A172 (cell line): ENCODE measurements at places on chromosomes 2 and 18. TPM values are rescaled to one million over a fixed set of nuclear protein-coding genes. Genes with fewer than 3 reads are reported as not detected.

GRCh38 chr2:168530982-168531622 is 75.0 kb downstream of the CERS6 start:
- DNase-seq, result no peak

C2orf80 gene
- total RNA-seq, result not detected in 2 replicates

DNA sequence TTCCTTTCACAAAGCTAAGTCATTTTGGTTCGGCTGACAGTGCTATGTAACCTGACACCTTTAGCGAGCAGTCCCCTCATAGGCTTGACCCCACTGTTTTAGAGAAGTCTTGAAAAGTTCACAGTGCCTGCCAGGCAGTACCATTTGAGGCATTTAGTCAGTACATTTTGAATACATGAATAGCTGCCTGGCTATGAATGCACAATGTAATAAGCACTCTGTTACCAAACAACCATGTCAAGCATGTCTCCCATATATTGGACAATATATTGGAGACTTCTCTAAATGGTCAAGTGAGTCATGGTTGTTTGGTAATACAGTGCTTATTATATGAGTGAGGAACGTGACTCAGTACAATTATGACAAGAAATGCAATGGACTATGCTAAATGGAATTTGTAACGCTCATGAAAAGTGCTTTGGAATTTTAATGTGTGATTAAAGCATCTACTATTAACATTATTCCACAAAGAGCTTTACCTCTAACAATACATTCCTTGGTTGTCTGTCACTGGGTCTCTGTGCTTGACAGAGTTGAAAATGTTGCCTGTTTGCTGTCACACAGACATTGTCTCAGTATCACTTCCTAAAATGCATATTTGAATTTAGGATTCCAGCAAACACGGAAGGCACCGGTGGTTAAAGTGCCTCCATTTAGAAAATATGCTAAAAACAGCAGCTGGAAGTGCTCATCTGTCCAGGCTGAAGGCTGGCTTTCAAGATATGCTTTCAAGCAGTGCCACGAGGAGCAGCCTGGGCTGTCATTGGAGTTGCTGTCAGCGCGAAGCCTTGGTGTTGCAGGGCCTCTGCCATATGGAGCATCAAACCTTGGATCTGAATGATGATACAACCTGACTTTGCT is 458.6 kb downstream of the FBXO15 start:
- DNase-seq, result peak; percentile 29

DNA sequence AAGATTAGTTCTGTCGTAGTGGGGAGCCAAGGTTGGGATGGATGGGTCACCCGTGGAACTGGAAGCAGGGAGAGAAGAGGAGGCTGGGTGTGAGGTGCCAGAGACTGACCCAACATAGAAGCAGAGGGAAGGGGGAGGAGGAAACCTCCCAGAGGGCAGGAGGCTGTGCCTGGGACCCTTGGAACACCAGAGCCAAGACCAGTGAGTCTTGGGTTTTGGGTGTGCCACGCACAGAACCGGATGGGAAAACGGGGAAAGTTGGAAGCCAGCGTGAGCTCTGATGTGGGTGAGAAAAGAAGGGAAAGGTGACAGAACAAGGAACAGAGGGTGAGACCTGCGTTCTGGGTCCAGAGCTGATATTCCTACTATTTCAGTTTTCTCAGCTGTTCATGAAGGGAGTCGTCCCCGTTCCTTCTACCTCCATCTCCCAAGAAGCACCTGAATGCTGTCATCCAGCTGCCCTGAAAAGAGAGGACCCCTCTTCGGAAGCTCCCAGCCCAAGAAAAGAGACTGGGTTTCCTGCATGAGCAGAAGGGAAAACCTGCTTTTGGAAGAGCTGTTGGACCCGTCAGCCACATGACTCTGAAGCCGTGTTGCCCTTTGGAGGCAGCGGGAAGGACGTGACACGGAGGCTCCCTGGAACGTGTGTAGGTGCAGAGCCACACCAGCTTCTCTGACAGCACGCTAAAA is 250.1 kb downstream of the NDUFA10 start:
- DNase-seq, result no peak

GRCh38 chr2:119029297-119029696 is 87.3 kb downstream of the MARCO start:
- DNase-seq, result no peak

- DNase-seq, result no peak
Observed at GRCh38 chr18:76142611-76143010, 352.4 kb downstream of the ZNF516 start.

DNA sequence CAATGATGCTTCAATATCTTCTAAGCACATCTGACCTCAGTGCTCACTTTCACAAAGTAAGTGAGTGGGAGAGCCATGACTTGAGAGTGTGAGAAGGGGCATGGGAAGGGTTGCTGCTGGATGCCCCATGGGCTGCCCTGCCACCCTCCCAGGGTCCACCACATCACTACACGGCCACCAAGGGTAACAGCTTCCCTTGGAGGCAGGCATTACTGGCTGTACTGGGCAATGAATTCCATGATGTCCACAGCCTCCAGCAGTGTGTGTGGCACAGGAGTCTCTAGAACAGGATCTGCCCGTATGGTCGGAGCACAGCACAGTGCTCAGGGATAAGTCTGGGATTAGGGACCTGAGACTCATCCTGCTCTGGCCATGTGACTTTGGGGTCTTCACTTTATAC is 481.0 kb upstream of the MYT1L start:
- DNase-seq, result no peak

TLX2 gene
- 0.90 and 1.7 TPM in 2 replicates for total RNA-seq

DNA sequence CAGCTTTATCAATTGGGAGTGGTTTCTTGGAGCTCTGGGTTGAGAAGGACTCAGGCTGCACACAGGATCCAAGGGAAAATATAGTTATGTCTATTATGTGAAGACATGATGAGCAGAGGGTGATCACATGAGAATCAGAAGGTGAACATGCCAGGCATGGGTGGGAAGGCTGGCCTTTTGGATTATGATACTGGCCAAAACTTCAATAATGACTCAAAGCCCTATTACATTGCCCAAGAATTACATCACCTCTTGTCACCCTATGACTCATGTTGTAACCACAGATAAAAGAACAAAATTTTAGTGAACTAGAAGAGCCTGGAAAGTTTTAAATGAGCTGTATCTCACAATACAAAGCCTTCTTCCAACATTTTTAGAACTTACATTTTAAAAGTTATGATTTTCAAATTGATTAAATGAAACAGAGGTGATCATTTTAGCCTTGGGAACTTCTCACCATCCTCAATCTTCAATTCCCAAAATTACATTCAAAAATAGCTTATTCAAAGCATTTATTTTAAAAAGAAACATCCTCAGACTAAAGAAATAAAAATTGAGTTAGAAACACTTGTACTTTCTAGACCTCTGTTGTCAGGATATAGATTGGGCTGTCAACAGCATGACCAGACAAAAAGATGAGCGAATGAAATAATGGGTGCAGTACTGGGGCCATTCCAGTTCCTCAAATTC is 428.3 kb downstream of the MBD2 start:
- peak; percentile 76 for DNase-seq

STARD6 gene
- 0.26 TPM in 1 of 2 replicates, not detected in the other for total RNA-seq

GRCh38 chr2:226256237-226256636 is 543.4 kb downstream of the IRS1 start:
- DNase-seq, result peak; percentile 41

DNA sequence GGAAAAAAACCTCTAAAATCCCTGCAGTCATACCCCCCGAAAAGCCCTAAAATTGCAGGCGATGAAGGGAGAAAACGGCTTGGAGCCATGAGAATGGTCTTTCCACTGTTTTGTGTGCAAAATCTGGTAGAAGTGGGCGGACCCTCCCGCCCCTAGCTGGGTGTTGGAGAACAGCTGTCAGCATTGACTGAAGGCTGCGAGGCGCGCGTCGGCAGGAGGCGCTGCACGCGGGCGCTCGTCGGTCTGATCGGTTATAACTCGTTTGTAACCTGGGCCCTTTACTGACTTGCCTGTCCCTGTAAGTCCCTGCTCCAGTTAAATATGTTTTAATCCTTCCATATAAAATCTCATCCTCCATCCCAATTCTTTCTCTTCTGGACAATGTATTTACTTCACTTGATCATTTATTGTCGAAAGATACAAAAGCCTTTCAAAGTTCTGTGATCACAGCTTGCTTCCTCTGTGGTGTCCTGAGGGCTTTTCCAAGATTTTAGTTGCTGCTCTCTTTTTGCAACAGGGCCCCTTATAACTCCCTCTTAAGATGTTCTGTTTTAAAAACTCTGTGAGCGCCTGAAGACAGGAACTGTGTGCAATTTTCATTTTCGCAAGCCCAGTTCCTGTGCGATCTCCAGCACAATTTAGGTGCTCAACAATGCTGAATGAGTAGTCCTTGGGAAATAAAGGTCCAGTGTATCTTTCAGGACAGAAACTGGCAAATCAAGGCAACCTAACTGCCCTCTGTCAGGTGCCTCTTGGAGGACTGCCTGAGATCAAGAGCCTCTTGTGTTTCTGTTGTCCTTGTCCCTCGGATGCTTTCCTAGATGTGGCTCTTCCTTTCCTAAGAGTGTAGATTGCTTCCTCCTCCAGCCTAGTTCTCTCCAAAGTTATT is 918 bp upstream of the HNRNPLL start:
- DNase-seq, result peak; percentile 79

RBM43 gene
- 2.8 and 4.1 TPM in 2 replicates for total RNA-seq

- DNase-seq, result no peak
Observed at GRCh38 chr2:126399001-126399400, 257.0 kb upstream of the GYPC start.

GRCh38 chr2:118994172-118994700 is 52.2 kb downstream of the MARCO start:
- DNase-seq, result no peak

TWIST2 gene
- 32.3 and 38.8 TPM in 2 replicates for total RNA-seq

DNA sequence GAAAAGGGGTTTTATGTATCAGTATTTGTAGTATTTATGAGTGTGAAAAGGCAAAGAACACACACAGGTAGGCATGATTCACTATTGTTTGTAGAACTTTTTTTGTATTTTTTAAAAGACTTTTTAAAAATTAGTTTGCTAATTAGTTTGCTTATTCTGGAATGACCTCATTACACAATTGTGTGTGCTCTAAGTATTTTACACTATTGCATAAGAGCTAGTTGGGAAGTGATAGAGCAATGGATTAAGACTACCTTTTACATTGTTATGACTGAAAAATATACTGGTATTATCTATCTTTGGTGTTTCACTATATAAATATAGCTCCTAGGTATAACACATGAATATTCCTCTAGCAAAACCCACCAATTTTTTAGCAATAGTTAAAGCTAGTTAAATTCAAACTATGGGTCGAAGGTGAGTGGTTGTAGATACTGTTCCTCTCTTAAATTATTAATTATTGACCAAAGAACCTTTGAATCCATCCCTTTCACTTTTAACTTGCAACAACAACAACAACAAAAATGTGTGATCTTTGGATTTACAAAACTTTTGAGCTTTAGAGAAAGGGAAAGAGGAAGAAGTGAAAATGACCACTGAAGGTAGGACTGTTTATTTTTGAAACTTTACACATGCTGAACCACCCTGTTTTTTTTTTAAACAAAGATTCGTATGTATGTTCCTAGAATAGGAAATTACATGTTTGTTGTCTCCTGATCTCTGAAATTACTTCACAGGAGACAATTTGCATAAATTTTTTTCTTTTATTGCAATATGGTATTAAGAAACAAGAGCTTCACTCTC is 18.7 kb downstream of the ITPRID2 start:
- DNase-seq, result no peak

- no peak for DNase-seq
Observed at GRCh38 chr2:150789376-150789905, 302.0 kb upstream of the RND3 start.

GRCh38 chr2:168434146-168434545 is 21.9 kb upstream of the CERS6 start:
- no peak for DNase-seq

- no peak for DNase-seq
Observed at GRCh38 chr2:219003267-219003634, 10.0 kb upstream of the CRYBA2 start.

CRYGC gene
- not detected in 2 replicates for total RNA-seq

DNA sequence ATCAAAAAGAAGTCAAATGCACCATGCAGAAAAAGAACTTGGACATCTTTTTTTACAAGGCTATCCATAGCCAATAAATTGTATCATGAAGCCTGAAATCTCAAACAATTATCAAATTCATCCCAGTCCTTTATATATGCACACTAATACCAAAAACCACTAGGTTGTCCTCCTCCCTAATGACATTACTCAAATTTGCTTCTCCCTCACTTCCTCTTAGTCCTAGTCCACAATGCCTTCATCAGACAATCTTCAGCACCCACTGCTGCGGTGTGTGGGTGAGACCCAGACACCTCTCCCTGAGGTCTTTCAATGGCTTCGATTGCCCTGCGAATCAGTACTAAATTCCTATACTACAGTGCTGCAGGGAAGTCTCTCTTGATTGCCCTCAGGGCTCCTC is 58.1 kb downstream of the CLASP1 start:
- DNase-seq, result no peak

ST8SIA5 gene
- not detected in 2 replicates for total RNA-seq

MAP3K19 gene
- not detected in 2 replicates for total RNA-seq

- DNase-seq, result no peak
Observed at GRCh38 chr2:150150144-150150543, 337.3 kb downstream of the RND3 start.

ANKRD36 gene
- 17.2 and 19.2 TPM in 2 replicates for total RNA-seq

RBM44 gene
- 0.45 TPM in 1 of 2 replicates, not detected in the other for total RNA-seq

SULT1C2 gene
- 0.29 TPM in 1 of 2 replicates, not detected in the other for total RNA-seq

DNA sequence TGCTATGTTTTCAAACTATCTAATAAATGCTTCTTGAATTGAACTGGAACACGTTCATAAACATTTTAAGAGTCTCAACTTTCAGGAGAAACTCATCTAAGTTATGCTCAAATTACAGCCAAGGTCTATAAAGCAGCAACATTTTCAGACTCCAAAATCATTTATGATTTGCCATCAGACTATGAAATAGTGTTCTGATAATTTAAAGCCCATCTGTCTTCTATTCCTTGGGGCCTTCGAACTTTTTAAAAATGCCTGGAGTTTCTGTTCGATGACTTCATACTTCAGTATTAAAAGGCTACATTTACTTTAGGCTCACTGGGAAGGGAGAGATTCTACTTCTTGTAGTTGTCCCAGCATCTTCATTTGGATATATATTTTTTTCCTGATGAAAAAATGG is 73.6 kb upstream of the NXPH2 start:
- no peak for DNase-seq

- DNase-seq, result no peak
Observed at GRCh38 chr18:54948350-54948837, 10.9 kb downstream of the CCDC68 start.

GRCh38 chr18:63523660-63524059 is 18.5 kb upstream of the SERPINB12 start:
- DNase-seq, result no peak

DNA sequence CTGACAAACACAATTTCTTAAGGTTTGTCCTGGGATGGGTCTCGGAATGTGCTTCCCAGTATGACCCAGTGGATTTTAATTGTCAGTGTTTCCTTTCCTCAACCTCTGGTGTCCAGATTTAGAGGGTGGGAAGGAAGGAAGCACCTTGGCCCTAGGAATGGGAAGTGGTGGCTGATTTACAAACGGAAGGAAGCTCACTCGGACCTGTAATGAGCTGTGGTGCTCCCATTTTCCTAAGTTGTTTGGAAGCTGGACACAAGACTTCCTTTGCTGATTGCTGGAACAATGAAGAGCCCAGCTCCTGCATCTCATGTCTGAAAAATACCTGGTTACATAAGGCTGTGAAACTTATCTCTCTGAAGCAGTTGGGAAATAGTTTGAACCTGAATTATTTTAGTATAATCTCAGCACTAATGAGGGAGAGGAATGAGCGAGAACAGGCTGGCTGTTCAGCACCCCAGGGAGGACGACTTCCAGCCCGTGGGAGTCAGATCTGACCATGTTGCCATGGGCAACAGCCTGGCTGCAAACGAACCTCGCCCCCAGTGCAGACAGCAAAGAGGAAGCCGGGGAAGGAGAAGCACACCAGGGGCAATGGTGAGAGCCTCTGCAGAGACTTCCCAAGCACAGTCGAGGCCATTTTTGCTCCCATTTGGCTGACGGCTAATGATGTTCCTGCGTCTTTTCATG is 74.4 kb upstream of the ASB18 start:
- DNase-seq, result no peak

ERMN gene
- total RNA-seq, result not detected in 2 replicates
